ENCODE measurements at places on chromosomes 16 and 17.

DNA sequence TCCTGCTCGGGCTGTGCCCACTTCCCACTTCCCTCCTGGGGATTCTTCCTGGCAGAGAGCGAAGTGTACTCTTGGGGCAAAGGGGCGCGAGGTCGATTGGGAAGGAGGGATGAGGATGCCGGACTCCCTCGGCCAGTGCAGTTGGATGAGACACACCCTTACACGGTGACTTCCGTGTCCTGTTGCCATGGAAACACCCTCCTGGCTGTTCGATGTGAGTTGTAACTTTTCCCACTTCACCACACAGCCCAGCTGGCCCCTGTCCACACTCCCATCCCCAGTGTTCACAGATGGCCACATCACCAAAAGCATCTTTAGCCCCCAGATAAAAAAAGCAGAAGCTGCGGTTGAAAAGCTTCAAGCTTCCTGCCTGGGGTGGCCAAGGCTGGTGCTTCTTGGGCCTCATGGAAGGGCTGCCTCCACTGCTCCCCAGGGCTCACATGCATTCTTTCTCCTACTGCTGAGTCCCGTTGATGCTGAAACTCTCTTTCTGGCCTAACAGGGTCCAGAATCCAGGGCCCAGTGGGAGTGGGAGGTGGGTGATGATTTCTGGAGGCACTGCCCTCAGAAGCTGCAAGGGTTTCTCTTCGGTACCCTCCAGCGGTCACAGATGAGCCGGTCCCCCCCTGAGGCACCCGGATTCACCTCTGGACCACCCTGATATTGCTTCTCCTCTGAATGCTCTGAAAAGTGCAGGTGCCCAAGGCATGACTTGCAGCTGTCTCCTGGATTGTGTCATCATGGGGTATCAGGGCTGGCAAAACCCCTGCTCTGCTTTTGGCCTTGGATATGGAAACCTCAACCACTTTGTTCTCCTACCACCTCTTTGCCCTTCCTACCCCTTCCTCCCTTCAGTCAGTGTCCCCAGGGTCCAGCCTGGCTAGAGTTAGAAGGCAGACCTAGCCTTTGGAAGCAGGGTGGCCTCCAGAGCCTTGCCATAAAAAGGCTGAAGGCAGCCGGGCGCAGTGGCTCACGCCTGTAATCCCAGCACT is 2.2 kb upstream of the TRAF4 start:
- no peak for DNase-seq

DNA sequence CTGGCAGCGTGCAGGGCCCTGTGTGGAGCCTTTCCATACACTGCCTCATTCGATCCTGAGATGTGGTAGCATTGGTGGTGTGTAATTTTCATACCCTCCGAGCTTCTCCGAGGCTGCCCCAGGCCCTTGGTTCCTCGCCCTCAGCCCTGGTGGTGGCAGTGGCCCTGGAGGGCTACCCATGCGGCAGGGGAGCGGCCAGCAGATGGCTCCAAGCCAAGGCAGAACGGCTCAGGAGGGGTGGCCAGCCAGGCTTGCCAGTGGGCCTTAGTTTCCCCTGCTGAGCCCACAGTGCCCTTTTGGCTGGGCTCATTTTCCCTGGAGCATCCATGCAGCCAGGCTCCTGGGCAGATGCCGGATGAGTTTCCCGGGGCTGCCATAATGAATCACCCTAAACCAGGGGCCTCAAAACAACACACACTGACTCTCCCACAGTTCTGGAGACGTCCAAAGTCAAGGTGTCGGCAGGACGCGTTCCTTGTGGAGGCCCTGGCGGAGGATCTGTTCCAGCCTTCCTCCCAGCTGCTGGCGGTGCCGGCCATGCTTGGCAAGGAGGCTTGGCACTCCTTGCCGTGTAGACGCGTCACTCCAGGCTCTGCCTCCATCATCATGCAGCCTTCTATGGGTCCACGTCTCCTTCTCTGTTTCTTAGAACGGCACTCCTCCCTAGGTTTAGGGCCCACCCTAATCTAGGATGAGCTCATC is 158.8 kb upstream of the GSE1 start:
- no peak for DNase-seq

- no peak for DNase-seq
Measured at GRCh38 chr17:3963237-3964201, 718 bp downstream of the ATP2A3 start.

DNA sequence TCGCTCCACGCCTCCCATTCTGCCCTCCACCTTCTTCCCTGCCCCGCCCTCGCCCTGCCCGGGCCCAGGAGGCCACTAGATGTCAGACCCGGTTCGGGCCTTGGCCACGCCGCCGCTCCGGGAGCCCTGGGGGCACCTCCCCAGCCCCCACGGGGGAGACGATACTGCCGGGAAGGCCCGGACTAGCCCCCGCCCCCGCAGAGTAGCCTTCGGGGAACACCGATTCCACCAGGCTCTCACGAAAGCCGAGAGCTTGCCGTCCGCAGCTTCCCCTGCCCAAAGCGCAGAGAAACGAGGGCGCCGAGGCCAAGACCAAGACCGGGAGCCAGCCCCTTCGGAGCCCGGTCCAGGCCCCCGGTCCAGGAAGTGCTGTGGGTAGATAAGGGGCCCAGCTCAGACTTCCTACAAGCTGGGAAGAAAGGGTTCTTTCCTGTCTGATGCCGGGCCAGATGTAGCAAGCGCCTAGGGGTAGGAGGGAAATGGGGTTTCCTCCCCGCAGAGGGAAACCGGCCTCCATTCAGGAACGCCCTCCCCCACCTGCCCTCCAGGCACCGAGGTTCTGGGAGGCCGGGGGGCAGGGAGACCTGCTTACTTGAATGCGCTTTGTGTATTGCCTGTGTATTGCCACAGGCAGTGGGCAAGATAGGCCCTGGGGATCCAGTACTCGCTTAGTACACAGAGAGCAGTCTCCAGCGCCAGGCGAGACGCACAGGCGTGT is 806 bp upstream of the CYB561 start:
- no peak for DNase-seq

- DNase-seq = no peak
Measured at GRCh38 chr17:77782201-77782600, 176.3 kb upstream of the TNRC6C start.

DNA sequence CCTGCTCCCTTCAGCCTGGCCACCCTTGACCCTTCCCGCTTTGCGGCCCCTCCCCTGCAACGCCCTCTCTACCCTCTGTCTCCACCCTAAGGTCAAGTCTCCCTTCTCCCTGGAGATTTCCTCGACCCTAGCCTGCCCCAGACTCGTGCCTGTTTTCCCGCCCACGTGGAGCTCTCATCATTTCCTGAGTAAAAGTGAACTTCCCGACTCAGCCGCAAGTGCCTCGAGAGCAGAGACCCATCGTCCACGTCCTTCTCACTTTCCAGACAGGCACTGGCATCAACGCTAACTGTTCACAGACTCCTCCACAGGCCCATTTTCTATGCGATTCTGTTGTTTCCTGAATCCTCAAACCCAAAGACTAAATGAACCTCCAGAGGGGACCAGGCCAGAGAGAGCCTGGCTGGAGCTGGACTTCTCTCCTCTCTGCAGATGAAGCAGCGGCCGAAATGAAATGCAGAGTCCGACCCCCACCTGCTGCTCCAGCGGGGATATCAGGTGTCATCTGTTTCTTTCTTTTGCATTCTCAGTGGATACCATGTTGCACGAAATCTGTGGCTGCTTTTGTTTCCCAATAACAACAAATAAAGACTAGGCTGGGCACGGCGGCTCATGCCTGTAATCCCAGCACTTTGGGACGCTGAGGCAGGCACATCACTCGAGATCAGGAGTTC is 52.5 kb downstream of the RTN4RL1 start:
- DNase-seq = no peak

DNA sequence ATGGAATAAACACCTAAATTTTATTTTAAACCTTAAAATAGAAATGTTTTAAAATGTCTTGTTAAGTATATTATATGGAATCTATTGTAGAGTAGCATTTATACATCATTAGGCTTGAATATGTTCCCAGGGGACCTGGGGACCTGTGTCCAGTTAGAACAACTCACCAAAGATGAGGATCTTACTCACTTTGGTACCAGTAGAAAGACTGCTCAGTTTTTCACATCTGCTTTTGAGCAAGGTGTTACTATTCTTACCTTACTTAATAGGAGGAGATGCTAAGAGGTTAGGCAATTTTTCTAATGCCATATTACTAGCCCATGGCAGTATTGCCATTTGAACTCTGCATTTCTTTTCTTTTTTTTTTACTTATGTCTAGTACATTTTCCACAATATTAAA is 14.7 kb downstream of the STXBP4 start:
- no peak for DNase-seq

GRCh38 chr17:859824-860195 is 77.7 kb downstream of the MRM3 start:
- DNase-seq = no peak

GRCh38 chr16:4537376-4538343 is 913 bp downstream of the CDIP1 start:
- DNase-seq = no peak

GRCh38 chr17:60390925-60391470 is 935 bp downstream of the USP32 start:
- DNase-seq = no peak

- DNase-seq = no peak
Measured at GRCh38 chr16:87948119-87948545, 3.1 kb upstream of the BANP start.

- no peak for DNase-seq
Measured at GRCh38 chr17:55570391-55570790, 59.1 kb upstream of the SMIM36 start.

DNA sequence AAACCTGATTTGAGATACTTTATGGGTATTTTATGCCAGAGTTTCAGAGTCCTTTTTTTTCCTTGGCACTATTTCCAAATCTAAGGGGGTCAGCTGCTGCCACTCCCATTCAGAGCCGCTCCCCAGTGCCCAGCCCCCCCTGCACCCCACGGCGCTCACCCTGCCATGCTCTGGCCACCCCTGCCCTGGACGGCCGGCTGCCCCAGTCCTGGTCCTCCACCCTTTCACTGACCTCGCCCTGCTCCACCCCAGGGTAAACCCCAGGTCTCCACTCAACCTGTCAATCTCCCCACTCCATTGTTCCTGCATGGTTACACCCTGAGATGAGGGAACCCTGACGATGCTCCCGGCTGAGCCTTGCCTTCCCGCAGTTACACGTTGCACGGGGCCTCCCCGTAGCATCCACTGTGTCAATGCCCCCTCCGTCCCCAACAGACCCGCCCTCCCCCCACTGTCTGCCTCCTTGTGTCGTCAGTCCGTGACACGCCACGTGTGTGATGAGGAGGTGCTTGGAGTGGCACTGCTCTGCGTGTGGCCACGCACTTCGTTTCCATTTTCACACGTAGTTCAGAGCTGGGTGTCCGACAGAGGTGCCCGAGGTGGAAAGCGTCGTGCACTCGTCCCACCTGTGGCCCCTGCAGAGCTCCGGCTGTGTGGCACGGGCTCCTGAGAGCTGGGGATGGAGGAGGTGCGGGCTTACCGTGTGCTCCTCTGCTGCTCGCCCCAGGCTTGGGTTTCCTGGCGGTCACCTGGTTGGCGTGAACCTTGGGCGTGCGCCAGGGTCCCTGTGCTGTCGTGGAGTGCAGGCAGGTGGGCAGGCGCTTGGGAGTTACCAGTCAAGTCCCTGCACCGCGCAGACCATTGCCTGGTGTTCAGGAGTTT is 116.5 kb downstream of the BANP start:
- DNase-seq = no peak

GRCh38 chr17:60047590-60047989 is 31.1 kb downstream of the HEATR6 start:
- no peak for DNase-seq

DNA sequence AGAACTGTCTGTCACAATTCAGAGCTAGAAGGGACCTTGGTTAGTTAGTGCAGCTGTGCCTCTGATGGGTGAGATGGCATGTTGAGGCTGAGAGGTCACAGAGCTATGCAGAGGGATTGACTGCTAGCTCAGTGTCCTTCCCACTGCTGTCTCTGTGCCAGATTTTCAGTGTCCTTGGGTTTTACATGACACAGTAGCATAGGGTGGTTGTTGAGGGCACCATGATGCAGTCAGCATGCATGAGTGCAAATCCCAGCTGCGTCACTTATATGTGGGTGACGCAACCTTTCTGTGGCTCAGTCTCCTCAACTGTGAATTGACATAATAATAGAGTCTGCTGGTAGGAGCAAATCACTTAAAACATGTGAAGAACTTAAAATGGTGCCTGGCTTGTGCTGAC is 2.7 kb downstream of the MT1A start:
- no peak for DNase-seq

DNA sequence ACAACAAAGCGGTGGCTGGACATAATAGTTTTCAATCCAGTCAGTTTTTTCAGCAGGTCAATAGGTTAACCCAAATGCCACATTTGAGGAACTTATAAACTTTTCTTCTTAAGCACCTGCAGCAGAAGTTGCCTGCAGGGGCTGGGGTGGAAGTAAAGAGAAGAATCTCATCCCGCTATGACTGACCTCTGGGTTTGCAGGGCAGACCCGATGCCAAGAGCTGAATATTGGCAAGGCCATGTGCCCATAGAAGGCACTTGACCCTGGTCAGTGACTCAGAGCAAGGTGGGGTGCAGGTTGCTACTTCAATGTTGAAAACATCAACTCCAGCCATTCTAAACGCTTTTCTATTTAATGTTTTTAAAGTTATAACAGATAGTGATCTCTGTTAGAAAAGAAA is 17.9 kb upstream of the SMPD3 start:
- DNase-seq = no peak

DNA sequence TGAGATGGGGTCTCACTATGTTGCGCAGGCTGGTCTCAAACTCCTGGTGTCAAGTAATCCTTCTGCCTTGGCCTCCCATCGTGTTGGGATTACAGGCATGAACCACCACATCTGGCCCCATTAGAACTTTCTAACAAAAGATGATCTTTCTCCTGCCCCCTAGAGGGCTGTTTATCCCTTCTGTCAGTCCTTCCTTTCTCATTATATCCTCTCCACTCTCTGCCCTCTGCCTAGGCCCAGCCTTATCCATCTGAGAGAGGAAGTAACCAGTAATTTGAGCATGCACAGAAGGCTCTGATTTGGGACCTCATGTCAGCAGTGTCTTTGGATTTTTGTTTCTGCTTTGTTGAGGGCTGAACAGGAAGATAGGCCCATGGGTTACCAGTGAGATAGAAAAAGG is 4.4 kb upstream of the DHX40 start:
- DNase-seq = no peak

GRCh38 chr17:61380217-61380835 is 19.3 kb upstream of the TBX2 start:
- DNase-seq = no peak

GRCh38 chr17:81681672-81682071 is 1.9 kb downstream of the ARL16 start:
- no peak for DNase-seq

- no peak for DNase-seq
Measured at GRCh38 chr17:62188713-62189112, 123.6 kb upstream of the MED13 start.

DNA sequence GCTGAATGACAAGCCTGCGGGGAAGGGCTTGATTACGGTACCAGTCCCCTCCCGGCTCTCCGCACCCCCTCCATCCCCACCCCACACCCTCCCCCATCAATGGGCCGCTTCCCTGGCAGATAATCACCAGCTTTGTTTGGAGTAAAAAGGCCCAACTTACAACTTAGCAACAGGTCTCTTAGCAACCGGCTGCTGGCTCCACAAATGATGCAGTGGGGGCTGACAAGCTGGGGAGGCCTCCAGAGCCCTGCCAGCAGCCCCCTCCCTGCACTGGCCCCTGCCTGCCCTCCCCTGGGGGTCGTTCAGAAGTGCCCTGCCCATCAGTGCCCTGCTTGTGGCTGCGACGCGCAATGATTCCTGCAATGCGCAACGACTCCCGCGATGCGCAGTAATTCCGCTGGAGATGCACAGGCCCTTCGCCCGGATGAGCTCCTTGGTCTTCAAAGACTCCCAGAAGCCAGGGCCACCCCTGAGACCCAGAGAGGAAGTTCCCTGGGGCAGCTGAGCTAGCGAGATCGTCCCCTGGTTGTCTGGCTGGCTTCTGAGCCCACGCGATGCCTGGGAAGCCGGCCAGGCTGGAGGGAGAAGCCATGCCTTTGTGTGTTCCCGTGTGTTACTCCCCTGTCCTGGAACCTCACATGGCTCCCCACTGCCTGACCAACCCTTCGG is 23.3 kb downstream of the CPNE2 start:
- no peak for DNase-seq

Measured in stimulated activated CD8-positive, alpha-beta memory T cell treated with anti-CD3 and anti-CD28 coated beads, Interleukin-7, amount 100 ng/mL, for 24 hours (primary cell).